Stimulated activated CD4-positive, alpha-beta T cell treated with anti-CD3 and anti-CD28 coated beads, Interleukin-15, amount 100 ng/mL, for 48 hours (primary cell): ENCODE measurements at places on chromosomes 7 and 10.

DNA sequence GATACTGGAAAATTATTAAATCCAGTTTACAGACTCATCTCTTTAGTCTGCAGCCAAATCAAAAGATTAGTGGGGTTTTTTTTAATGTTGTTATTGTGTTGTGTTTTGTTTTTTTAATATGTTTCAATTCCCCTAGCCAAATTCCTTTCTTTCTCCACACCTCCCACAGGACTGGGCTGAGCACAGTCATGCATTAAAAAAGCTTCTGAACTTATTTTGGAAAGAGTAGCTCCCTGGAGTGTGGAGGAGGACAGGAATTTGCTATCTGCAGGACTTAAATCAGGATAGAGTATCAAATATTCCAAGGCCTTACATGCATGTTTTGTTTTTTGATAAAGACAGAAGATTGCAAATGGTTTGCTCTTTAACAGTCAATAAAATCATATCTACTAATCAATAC lies 90.7 kb downstream of the GNAI1 start:
- no peak for DNase-seq

- DNase-seq: no peak
Observed at GRCh38 chr7:81676813-81677212, 93.0 kb downstream of the HGF start.

DNA sequence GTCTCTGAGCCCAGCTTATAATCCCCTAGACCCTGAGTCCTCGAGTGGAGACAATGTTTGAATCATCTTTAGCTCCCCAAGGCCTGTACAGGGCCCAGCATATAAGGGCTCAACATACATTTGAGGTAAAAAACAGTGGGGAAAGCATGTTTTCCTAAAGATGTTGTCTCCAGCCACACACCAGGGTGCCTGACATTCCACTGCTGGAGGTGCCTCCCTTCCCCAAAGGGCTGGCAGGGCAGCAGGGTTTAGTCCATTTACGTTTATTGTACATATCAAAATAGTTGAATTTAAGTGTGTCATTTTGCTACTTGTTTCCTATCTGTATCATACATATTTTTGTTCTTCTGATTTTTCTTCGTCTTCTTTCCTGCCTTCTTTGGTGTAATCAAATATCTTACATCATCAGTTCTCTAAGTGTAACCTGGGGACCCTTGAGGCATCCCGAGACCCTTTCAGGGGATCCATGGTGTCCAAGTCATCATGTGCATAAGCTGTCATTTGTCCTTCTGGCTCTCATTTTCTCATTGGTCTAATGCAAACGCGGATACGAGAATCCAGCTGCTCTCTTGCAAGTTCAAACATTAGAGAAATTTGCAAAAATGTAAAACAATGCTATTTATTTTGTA lies 101.6 kb downstream of the PDGFA start:
- DNase-seq: no peak

DNA sequence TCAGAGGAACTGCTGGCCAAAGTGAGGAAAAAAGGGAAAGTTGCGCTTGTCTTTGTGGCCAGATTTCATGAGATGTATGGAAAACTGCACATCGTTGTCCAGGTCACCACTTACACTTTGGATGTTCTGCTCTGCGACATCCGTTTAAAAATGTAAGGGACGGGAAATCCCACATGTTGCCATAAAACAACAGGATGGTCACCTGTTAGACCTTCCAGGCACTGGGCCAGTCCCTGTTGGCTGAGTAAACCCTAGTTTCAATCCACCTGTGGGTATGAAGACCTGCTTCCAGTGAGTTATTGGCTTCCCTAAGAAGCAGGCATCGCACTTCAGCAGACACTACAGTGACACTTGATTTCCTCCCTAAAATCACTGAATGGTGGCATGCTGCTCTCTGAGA lies 2.7 kb upstream of the STAMBPL1 start:
- no peak for DNase-seq

DNA sequence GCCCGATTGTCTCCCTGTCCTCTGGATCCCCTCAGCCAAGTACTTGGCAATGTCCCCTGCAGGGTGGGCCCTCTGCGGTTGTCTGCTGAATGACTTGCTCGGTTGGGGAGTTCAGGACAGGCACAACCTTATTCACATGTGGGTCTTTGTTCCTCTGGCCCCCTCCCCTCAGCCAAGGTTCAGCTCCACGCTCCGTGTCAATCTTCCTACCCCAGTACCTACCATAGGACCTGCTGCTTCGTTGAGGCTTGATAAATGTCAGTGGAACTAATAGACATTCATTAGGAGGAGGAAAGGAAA lies 7.1 kb downstream of the CPA5 start:
- DNase-seq: no peak

GRCh38 chr7:77933394-77933793 lies 134.8 kb downstream of the PHTF2 start:
- no peak for DNase-seq

DNA sequence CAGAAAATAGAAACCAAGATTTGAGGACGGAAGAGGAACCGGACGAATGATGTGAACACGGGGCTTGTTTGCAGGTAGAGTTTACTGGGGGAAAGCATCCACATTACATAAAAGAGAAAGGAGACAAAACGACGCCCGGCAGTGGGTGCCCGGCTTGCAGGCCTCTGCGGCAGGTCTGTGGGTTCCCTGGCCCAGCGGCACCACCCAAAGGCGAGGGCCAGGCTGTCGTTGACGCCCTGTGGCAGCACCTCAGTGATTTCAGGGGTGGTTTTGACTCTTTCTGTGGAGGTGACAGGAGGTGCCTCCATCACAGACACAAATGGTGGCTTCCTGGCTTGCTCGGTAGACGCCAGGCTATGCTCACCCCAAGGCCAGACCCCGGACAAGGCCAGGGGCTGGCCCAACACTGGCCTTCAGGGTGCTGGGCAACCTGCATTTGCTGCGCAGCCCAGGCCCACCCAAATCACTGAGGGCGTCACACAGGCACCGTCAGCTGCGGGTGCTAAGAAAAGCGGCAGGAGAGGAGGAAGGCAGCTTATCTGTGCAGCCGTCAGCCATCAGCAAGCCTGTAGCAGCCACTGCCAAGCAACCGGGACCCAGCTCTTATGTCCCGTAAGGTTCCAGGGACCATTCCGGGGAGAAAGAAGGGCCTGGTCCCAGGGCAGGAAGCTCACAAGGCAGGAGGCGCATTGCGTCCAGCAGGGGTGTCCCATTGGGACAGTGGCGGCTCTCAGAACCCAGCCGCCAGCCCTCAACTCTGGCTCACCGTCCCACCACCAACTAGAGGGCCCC lies 230.3 kb downstream of the PTPRN2 start:
- DNase-seq: no peak

DNA sequence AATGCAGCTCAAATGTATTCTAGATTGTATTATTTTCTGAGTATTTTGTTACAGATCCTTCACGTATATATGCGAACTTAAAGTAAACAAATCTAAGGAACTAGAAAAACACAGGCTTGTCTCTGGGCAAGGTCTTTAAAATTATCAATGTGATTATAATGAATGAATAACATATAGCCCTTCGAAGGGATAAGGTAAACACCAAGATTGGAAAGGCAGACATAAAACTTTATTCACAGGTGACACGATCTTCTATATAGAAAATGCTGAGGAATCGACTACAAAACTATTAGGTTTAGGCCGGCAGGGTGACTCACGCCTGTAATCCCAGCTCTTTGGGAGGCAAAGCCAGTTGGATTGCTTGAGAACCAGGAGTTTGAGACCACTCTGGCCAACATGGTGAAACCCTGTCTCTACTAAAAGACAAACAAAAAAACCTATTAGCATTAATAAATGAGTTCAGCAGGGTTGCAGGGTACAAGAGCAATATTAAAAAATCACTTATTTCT lies 80.4 kb downstream of the CNNM2 start:
- DNase-seq: no peak

DNA sequence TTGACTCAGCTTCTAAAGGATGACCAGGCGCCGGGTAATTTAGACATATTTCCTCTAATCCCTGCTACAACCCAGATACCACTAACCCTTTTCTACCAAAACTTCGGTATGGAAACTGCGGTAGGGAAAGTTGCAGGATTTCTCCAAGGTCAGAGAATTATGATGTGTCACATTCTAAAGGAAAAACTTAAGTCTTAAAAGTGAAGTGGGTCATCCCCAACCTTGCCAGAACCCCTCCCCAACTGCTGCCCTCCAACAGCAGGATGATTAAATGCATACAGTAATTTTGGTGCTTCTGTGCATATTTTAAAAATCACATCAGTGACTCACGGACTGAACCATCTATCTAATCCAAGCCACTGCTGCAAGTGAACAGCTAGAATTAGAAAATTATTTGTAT lies 52.7 kb downstream of the GRB10 start:
- DNase-seq: no peak

DNA sequence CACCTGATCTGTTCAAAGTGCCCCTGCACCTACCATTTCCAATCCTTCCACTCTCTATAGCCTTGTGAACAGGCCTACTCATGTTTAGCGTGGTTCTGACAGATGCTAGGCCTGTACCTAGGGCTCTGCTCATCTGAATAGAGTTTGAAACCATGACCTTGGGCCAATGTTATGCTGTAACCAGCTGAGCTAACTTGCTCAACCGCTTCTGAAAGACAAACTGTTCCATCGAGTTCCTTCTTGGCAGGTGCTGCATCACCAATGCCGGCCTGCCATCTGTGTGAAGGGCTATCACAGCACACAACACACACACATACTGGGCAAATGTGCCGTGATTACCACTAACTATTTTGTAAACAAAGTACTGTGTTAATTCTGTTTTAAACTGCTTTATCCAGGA lies 419.0 kb upstream of the GALNT17 start:
- DNase-seq: no peak

GRCh38 chr10:6460861-6461409 lies 119.1 kb downstream of the PRKCQ start:
- no peak for DNase-seq

GRCh38 chr10:90732581-90732980 lies 125.3 kb downstream of the HTR7 start:
- DNase-seq: no peak

- no peak for DNase-seq
Observed at GRCh38 chr10:3992382-3993178, 207.6 kb upstream of the KLF6 start.

DNA sequence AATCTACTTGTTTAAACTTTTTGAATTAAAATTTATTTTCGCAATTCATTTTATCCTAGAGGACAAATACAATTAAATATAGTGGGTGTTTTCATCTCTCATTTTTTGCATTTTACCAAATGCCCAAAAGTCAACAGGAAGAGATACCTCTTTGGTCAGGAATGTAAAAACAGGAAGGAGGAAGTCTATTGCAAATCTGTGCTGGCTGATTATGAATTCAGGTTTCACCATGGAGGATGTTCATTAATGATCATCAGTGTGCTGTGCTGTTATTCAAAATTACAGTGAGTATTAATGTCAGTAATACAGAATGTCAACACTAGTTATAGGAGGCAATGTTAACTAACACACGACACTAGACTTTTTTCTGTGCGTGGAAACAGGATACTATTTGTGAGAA lies 24.7 kb downstream of the EXOC6 start:
- no peak for DNase-seq

- no peak for DNase-seq
Observed at GRCh38 chr10:117534321-117535297, 7.9 kb upstream of the EMX2 start.

GRCh38 chr7:55050281-55050680 lies 31.5 kb downstream of the EGFR start:
- DNase-seq: no peak

DNA sequence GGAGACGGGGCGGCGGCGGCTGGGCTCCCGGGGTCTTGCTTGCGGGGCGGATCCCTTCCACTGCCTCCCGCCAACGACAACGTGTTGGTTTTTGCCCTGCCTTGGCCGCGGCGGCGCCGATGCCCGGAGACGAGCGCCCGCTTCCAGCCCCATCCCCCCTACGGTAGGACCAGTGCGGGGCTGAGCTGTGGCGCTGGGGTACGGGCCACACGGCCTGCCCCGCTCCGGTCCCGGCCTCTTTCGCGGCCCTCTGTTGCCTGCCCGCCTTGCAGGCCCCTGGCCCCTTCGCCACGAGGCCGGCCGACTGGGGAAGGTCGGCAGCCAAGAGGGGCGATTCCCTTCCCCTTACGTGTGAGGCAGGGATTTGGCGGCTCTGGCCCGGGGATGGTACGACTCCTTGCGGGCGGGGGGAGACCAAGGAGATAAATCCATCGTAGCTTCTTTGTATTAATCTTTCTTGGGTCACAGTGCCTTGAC lies 488 bp downstream of the EIF4H start:
- DNase-seq: peak; percentile 12

- DNase-seq: no peak
Observed at GRCh38 chr7:40937879-40938278, 765.0 kb downstream of the INHBA start.

DNA sequence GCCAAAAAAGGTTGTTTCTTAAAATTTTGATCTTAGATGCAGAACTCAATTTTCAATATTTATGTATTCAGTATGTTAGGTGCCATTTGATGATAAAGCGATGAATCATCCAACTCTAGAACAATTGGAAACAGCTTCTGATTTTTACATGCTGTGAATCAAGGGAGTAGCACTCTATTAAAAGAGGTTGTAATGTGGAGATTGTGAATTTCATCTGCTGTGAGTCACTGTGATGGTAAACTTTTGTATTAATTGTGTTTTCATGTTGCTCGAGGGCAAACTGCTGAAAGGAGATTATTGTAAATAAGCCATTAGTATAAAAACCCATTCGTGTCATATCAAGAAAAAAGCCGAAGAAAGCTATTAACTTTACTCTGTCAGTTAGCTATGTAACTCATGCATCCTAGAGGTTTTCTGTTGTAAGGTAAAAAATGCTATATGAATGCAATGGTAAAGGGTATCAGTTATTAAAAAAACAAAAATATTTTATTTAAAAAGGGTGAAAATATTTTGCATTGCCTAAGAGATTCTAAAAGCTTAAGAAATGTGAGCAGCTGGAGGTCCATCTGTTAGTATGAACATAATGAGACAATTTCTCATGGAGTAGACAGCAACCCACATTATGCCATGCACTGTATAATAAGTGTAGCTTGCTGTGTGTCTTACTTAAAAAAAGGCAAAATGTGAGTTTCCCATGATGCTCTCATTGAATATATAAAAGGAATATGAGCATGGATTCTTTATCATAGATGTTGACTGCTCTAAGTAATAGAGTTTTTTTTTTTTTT lies 511.0 kb upstream of the PCDH15 start:
- no peak for DNase-seq

DNA sequence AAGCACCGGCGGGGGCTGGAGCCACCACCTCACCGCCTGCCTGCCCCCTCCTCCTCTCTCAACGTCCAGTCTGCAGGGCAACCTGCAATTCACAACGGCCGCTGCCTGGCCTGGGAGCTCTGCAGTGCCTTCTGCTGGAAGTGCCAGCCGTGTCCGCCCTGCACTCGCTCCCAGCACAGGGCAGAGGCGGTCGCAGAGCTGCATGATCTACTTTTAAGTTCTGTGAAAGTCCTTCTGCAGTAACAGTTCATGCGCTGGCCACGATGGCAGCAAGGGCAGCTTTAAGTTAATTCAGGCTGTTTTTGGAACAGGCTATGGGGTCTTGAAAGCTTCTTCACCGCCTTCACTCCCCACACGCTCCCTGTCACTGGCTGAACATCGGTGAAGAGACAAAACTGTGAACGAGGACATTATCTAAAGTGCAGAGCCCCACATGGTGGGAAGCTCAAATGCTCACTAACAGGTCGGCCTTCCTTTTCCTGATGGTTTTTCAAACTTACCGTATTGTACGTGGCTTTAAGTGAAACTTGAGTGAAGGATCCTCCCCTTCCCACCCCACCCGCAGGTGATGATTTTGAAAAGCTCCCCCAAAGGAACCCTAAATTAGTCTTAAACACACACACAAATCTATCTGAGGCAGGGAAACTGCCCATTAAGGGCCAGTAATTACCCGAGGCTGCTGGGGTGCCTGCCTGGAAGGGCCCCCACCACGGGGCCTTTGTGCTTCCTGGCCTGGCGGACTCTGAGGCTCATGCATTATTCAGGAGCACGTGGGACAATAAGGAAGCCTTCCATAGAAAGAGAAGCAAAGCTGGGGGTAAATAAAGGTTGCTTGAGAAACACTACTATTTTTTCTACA lies 504.3 kb downstream of the DNAJB6 start:
- DNase-seq: no peak
